Bone marrow (tissue), 2 donors: ENCODE measurements at places on chromosomes 12 and 14.

DNA sequence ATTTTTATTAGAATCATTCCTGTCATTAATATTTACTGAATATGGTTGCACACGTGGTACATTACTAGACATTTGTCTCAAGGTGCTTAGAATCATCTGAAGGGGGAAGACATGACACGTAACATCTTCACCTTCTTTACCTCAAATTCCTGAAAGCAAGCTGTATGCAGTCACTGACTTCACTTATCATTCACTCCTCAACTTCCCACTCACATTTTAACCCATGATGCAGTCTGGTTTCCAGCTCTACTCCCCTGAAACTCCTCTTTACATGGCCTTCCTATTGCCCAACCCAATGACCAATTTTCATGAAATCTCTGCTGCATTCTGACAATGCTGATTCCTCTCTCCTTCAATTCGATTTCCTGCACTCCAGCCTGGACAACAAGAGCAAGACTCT, 5.8 kb upstream of the PSMC6 start:
- DNase-seq, result no peak

GRCh38 chr12:52494518-52494917, 1.5 kb upstream of the KRT6A start:
- no peak for DNase-seq

GRCh38 chr14:85214471-85214870, 315.5 kb upstream of the FLRT2 start:
- DNase-seq, result no peak

DNA sequence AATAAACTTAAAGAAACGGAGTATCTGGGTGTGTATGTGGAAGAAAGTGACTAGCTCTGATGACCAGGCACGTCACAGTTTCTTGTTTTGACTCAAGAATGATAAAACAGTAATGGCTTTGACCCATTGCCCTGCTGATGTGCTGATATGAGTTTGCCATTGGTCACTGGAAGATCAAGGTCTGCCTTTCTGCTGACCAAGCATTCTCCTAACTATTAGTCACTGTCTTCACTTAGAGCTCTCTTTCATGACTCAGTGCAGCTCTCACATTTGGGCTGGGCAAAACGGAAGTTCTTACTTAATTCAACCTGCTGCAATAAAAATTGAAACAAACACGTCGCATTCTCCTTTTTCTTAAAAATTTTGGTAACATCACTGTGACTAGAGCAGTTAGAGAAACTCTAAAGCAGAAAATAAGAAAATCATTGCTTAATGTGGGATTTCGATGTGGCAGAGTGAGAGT, 366.7 kb downstream of the BTG1 start:
- no peak for DNase-seq
